ELF-1 (cell line): ENCODE measurements at places on chromosomes 7 and 10.

GRCh38 chr7:105098863-105099515 lies 85.0 kb downstream of the KMT2E start:
- DNase-seq, result no peak

- no peak for DNase-seq
Measured at GRCh38 chr7:82481499-82482097, 38.0 kb upstream of the CACNA2D1 start.

- DNase-seq, result peak; percentile 38
Measured at GRCh38 chr7:9013940-9014339, 580.5 kb downstream of the NXPH1 start.

DNA sequence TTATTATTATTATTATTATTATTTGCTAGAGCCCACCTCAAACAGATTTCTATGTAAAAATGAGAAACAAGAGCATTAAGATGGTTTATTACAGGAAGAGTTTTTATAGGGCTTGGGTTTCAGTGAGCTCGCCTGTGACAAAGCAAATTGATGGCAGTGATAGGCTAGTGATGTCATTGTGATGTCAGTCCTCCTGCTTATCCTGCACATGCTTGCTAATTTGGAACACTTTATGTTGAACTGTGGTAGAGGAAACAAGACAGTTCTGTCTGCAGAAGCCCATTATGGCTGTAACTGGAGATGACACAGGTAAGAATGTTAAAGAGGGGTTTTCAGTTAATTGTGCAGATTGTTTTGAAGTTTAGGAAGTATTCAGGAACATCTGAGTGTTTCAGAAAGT lies 68.3 kb downstream of the CREM start:
- no peak for DNase-seq

DNA sequence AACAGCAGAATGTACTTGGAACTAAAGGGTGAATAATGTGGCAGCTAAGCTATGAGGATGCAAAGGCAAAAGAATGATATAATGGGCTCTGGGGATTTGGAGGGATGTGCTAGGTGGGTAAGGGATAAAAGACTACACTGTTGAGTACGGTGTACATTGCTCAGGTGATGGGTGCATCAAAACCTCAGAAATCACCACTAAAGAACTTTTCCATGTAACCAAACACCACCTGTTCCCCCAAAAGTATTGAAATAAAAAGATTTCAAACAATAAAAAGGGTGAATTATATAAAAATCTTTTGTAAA lies 1.6 kb upstream of the CHCHD2 start:
- DNase-seq, result no peak

- DNase-seq, result peak; percentile 71
Measured at GRCh38 chr7:155506854-155507337, 39.5 kb downstream of the CNPY1 start.

DNA sequence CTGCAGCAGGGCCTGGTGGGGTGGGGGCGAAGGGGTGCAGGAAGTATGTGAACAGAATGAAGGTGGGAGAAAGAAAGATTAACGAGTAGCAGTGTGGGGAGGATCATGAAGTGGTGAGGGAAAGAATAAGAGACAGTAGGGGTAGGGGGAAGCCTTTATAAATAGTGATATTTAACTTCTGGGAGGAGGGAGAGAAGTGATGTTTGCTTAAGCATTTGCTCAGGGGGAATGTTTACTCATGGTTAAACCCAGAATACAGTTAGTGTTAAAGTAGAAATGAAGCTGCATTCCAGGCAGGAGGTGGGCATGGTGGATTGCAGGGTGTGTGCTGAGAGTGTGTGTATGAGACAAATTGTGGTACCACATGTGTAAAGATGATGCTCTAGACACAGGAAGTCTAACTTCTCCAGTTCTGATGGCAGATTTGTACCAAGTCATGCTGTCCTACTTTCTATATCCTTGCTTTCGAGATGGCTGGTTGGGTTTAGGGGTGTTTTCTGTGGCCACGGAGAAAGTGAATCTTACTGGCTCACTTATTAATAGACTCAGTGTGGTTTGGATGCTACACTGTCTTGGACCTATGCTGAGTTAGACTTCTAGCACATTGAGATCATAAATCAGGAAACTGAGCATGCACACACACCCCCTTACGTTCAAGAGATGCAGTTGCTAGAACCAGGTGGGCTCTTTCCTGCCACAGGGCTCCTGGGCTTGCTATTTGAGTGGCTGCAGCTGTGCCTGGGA lies 10.6 kb upstream of the DNMBP start:
- DNase-seq, result no peak

- DNase-seq, result no peak
Measured at GRCh38 chr10:126806498-126806897, 98.7 kb upstream of the DOCK1 start.

- no peak for DNase-seq
Measured at GRCh38 chr10:23319835-23320234, 24.8 kb downstream of the C10orf67 start.

DNA sequence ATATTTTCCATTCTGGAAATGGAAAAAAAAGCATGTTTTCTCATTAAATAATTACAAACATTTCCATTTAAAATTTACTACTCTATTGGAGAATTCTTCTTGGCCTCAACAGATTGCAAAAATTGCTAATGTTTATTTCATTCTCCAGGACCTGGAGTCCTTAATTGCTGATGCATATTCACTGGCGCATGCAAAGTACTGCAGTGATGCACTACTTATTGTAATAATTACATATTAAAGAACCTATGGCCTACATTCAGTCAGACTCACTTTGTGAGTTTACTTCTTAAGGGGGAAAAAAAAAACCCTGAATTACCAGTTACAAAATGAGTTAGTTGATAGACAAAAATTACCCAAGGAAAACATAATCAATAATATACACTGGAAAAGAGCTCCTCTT lies 391.0 kb upstream of the LRRTM3 start:
- DNase-seq, result no peak

- no peak for DNase-seq
Measured at GRCh38 chr10:36141856-36142560, 499.9 kb upstream of the FZD8 start.

DNA sequence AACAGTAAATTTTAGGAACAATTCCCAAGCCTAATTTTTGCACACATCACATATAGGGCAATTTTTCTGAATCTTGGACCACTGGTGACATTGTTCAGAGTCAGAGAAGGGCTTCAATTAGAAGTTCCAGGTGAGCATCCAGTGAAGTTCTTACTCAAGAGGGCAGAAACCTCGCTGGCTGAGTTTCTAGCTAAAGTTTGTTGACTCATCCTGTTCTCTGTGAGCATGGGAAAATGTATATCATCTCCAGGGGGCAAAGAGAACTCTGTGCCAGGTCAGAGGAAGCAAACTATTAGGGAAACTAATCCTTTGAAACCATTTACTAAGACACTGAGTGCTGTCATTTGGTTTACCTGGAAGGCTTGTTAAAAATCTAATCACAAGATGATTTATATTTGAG lies 695.6 kb upstream of the IGFBP3 start:
- no peak for DNase-seq

- no peak for DNase-seq
Measured at GRCh38 chr7:80773787-80774508, 135.5 kb downstream of the CD36 start.

- DNase-seq, result no peak
Measured at GRCh38 chr10:51651063-51651462, 48.3 kb downstream of the CSTF2T start.

GRCh38 chr10:5512331-5512730 lies 12.4 kb upstream of the CALML3 start:
- DNase-seq, result no peak

- DNase-seq, result no peak
Measured at GRCh38 chr10:75852851-75853484, 421.5 kb downstream of the LRMDA start.

- no peak for DNase-seq
Measured at GRCh38 chr10:118002581-118002980, 44.2 kb downstream of the RAB11FIP2 start.

DNA sequence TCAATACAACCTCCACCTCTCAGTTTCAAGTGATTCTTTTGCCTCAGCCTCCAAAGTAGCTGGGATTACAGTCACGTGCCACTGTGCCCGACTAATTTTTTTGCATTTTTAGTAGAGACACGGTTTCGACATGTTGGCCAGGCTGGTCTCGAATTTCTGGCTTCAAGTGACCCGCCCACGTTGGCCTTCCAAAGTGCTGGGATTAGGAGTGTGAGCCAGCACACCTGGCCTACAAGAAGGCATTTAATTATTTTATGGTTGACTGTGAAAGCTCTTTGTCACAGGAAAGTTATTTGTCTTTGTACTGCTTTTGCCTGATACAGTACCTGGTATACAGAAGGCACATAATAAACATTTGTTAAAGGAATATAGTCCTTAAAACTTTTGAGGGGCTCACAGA lies 12.9 kb downstream of the MYOZ1 start:
- no peak for DNase-seq

GRCh38 chr7:30521532-30521931 lies 16.9 kb upstream of the GGCT start:
- DNase-seq, result no peak

DNA sequence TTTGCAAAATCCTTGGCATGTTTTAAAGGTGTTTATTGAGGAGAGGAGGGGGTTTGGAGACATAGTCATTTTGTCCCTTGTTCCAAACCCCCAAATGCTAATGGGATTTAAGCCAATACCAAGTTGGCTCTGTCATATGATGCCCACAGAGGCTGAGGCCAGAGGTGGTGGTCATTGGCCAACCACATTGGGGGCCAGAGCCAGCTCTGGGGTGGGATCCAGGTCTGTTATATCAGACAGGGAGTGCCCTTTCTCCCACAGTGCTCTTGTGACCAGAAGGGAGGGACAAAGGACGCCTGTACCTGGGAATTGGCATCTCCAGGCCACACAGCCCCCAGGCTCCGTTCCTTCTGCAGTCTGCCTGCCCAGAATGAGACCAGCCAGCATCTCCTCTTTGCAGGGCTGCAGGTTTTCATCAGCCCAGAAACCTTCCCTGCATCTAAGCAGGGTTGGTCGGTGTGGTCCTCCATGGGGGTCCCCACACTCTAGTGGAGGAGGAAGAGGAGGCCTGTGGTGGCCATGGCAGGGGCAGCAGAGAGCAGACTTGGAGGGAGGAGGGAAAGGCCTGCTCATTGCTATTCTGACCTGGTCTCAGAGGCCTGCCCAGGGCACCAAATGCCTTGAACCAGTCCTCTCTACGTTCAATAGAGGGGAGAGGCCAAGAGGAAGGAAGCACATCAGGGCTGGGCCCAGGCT lies 17.9 kb downstream of the ADCYAP1R1 start:
- no peak for DNase-seq

DNA sequence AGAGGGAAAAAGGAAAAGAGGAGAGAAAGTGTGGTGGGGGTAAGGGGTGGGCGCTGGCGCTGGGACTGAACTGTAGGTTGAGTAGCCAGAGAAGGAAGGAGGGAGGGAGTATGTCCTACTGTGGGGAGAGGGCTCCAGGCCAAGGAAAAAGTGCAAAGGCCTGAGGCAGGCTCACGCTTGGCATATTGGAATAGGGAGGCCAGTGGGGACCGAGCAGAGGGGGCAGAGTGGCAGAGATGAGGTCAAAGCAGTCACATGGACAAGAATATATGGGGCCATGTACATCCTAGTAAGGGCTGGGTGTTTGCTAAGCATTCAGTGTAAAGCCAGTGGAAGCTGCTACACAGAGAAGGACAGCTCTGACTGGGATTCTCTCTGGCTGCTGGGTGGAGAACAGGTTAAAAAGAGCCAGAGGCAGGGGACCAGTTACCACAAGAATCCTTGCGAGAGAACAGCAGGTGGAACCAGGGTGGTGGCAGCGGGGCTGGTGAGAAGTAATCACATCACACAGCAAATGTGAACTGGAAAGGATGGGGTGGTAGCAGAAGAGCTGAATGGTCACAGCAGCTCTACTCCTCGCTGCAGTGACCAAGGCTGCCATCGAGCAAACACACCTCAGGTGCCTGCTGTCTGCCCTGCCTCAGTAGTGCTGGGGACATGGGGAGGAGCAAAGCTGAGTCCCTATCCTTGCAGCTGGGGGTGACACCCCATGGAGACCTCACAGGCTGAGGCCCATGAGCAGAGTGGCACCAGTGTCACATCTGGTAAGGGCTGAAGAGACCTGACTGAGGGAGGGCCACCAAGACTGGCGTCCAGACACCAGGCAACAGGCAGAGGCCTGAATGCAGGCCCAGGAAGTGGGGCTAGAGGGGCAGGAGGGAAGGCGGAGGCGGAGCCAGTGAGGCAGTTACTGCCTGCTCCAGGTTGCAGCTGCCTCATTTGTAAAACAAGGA lies 39.5 kb downstream of the FAM53B start:
- DNase-seq, result peak; percentile 26

GRCh38 chr10:6985644-6986043 lies 405.6 kb upstream of the PRKCQ start:
- DNase-seq, result no peak

DNA sequence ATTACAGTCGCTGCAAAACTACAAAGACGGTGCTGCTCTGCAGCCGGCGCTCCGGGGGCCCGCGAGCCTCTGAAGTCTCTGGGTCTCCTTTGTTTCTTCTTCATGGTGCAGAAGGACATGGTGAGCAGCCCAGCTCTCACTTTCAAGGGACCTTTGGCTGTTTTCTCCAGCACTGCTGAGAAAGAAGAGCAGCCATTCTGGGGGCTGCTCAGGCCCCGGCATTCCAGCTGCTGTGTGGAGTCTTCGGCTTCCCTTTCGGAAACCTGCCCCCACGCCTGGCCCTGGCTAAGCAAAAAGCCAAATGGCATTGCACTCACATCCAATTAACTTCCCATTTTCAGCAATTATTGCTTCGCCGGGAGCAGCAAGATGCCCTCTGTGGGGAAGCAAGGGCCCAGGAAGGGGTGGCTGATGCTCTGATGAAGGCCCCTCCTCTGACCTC lies 555.7 kb downstream of the PTPRN2 start:
- peak; percentile 65 for DNase-seq

- DNase-seq, result no peak
Measured at GRCh38 chr7:50644586-50644985, 79.4 kb upstream of the DDC start.

GRCh38 chr10:116073001-116073400 lies 200.0 kb downstream of the GFRA1 start:
- peak; percentile 13 for DNase-seq
